ENCODE measurements at places on chromosomes 1 and 21.
A peak's percentile ranks its signal among the peaks of the same experiment; 100 is the strongest.

GRCh38 chr1:230196077-230196476, 129.0 kb downstream of the GALNT2 start:
- DNase-seq: no peak

GRCh38 chr1:7422081-7422480, 349.0 kb upstream of the VAMP3 start:
- DNase-seq: no peak

DNA sequence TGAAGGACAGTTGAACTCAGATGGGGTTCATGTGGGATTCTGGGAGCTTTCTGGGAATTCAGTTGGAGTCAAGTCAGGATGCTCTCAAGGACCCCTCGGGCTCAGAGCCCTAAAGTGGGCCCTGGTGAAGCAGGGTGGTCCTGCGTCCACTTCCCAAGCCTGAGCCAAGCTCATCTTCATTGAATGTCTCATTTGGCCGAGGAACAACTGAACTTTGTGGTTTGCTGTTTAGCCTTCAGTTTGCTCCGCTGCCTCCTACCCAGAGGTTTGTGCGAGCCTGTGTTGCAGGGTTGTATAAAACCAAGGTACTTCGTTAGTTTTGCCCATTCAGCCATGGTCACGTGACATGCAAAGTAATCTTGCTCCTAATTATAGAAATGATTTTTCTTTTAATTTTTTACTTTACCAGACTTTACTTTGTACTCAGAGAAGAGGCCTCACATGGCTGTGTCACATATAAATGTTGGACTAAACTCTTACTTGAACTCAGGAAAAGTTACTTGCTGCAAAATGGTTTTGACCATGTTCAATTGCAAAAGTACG, 49.7 kb downstream of the B3GALT5 start:
- DNase-seq: no peak

- no peak for DNase-seq
Measured at GRCh38 chr1:221180704-221181368, 301.6 kb downstream of the HLX start.

GRCh38 chr1:59901770-59902388, 24.7 kb downstream of the CYP2J2 start:
- no peak for DNase-seq

GRCh38 chr1:240282061-240282830, 190.6 kb downstream of the FMN2 start:
- no peak for DNase-seq

- no peak for DNase-seq
Measured at GRCh38 chr1:41618066-41618825, 133.8 kb upstream of the EDN2 start.

DNA sequence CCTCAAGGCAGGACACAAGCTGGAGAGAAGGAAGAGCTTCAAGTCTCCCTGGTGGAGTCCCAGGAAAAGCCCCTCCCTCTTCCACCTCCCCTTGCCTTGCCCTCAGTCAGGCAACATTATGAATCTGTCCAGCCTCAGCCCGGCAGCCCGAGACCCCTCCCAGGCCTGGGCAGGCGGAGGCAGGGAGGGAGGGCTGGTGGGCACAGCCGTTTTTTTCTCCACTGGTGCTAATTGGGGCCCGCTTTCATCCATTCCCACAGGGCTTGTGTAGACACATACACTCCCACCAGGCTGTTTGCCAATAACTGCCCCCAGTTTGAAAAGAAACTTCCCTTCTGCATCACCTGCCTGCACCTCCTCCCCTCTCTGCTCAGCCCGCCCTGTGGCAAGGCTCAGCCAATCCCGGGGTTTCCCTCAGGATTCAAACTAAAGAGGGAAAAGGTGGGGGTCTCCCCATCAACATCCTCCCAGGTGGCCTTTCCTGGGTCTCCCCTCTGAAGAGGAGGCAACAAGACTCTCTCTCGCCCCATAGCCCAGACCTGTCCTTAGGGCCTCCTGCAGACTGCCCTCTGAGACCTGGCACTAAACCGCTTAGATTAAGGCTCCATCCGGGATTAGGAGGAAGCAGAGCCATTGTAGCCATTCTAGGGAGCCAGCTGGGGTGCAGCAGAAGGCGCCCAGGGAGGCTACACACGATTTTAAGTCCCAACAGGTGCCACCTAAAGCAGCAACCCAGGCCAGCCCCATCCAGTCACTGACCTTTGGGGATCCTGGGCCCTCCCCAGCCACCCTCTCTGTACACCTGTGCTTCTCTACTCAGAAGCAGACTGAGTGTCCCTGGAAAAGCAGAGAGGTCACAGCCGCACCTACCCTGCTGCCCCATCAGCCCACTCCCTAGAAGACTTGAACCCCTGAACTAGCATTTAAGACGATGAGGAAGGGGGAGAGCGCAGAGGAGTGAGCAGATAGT, 3.5 kb downstream of the IGSF9 start:
- no peak for DNase-seq

DNA sequence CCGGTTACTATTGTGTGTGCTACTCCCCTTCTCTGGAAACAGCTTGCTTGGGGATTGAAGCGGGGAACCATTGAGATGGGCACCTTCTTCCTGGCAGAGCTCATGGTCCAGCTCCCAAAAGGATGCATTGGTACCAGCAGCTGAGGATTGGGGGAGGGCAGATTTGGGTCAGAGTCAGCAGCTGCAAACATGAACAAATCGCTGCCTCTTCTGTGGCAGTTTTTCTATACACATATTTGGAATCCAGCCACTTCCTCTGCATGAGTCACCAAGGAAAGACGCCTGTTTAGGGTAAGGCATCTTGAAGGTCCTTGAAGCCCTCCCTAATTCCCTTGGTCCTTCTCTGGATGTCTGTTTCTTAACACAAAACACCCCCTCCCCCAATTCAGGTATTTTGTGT, 104.7 kb downstream of the DAB1 start:
- no peak for DNase-seq

GRCh38 chr1:162018418-162018817, 5.3 kb downstream of the OLFML2B start:
- no peak for DNase-seq

DNA sequence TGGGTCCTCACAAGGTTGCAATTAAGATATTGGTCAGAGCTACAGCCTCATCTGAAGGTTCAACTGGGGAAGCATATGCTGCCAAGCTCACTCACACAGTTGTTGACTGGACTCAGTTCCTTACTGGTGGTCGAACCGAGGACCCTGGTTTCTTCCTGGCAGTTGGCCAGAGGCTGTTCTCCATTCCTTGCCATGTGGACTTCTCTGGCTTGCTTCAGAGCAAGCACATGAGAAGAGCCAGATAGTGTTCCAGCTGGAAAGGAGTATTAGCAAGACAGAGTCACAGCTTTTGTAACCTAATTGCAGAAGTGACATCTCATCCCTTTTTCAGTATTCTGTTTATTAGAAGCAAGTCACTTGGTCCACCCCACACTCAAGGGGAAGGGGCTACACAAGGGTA, 23.6 kb downstream of the POU2F1 start:
- no peak for DNase-seq

DNA sequence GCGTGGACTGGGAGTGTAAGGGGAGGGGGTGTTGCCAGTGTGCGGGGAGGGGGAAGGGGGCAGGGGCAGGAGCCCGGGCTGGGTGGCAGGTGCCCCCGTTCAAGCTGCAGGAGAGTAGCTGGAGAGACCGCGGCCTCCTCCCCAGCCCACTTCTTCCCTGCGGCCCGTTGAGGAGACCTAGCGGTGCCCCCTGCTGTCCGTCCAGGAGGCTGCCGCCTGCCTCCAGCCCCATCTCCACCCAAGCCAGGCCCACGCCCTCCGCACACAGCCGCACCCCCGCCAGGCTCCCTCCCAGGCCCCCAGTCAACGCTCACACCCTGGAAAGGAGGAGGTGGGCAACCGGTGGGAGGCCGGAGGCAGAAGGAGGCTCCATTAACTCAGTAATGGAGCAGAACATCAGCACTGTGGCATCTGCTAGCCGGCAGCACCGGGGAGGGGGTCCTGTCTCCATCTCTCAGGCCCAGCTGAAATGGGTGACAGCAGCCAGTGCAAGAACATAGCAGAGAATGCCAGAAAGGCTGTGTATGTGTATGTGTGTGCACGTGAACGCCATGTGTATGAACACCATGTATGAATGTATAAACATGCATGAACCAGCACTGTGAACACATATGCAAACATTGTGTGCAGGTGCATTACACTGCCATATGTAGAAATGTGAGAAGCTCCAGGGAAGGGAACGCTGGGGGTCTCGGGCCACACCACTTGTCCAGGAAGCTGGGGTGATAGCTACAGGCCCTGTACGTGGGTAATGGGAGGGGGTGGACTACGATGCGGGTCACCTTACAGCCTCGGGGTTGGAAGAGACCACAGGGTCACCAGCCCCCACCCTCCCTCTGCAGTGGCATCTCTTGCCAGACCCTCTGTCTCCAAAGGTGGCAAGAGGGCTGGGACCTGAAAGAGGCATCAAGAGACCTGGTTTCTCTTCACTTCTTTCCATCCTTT, 84.6 kb downstream of the SYT2 start:
- DNase-seq: peak; percentile 59

DNA sequence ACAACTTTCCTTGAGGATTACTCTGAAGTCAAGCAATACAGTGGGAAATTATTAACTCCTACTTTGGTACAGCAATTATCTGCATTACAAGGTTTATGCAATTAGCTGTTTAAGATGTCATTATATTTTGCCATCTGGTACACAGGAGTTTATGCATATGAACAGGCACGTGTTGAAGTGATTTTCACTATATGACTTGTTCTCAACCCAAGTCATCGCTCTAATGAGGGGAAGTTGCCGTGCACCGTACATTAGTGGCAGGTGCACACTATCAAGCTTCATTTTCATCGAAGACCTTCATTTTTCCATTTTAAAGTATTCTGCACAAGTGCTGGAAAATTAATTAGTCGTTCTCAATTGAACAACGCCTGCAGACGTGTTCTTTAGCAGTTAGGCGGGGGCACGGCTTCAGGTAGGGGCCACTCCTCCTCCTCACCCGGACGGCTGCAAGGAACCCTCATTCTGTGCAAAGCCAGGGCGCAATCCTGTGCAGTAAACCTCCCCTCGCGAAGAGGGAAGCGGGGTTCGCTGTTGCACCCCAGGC, 39.8 kb upstream of the NFIA start:
- no peak for DNase-seq

DNA sequence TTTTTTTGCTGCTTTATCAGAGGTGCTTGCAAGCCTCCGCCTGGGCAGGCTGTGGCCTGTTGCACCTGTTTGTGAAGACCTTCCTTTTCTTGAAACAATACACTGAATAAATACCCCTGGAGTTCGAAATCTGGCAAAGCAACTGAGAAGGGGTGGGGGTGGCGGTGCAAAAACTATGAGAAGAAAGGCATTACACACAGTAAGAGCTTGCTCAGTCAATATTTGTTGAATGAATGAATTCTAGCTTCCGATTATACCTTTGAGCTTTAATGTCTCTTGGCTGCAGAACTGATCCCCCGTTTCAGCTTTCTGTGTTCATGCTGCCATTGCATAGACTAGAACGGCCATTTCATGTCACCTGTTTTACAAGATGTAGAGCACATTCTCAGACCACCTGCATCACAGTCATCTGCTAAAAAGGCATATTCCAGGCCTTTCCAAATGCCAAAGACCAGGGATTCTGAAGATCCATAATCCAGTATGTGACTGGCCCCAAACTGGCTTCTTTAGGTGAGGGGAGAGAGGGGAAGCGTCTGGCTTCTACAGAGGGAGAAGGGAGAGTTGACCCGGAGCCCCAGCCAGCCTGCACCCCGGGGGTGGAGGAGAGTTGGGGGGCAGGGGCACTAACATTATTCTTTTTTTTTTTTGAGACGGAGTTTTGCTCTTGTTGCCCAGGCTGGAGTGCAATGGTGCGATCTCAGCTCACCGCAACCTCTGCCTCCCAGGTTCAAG, 111.5 kb downstream of the ETS2 start:
- DNase-seq: no peak

- no peak for DNase-seq
Measured at GRCh38 chr1:109768335-109768650, 4.6 kb upstream of the EPS8L3 start.

DNA sequence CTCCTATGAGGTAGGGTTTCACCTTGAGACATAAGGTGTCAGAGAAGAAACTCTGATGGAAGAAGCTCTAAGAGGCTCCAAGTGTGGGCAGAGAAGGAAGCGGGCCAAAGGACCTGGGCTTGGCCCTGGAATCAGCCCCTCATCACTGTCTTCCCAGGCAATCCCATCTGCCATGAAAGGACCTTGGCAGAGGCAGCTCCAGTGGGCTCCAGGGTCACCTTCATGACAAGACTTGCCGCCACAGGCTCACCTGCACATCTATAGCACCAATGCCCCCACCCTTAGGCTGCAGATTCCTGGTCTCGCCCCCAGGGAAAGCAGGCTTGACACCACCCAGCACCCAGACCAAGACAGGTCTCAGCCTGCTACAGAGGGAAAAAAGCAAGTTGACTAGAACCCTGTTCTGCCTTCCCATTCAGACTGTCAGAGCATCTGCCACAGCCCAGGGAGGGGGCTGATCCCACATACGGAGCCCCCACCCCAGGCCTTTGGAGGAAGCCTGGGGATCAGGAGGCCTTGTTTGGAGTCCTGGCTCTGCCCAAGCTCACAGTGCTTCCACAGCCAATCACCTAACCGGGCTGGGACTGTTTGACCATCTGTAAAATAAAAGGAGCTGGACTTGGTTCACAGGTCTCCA, 490 bp upstream of the FAM110D start:
- no peak for DNase-seq

DNA sequence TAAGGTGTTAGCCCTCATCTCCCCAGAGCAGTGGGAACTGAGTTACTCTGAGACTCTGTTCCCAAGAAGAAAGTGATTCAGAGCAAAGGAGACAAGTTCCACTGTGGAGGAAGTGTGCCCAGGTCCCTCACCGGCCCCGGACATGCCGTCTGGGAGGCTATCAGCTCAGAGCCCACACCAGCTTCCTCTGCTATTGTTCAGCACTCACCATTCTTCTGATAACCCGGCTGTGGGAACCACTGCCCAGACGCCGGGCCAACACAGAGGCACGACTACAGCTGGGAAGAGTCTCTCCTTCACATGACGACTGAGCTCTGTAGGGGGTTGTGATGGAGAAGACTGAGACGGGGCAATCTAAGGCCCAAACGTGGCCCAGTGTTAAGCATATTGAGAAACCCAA, 34.2 kb upstream of the GJA5 start:
- DNase-seq: no peak

- no peak for DNase-seq
Measured at GRCh38 chr1:46401154-46401913, 7.2 kb downstream of the FAAH start.

GRCh38 chr1:41673806-41674205, 189.3 kb upstream of the EDN2 start:
- no peak for DNase-seq

GRCh38 chr1:164801246-164801731, 242.3 kb downstream of the PBX1 start:
- DNase-seq: no peak

DNA sequence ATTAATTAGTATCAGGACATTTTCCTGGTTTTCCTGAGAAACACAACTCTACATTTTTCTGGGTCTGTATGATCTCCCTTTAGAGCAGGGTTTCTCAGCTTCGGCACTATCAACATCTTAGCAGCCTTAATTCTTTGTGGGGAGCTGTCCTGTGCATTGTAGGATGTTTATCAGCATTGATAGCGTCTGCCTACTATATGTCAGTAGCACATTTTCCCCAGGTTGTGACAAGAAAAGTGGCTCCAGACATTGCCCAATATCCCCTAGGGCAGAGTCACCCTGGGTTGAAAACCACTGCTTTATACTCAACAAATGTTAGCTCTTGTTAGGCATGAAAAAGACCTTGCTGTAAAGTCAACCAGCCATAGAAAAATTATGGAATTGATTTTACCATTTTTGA, 195.1 kb upstream of the FMN2 start:
- DNase-seq: no peak

Data from activated T-cell treated with anti-CD3 and anti-CD28 coated beads for 48 hours (primary cell).